Mesendoderm (in vitro differentiated cells): ENCODE measurements at places on chromosomes 3 and 15.

GRCh38 chr15:85024509-85025336, 43.1 kb downstream of the PDE8A start:
- DNase-seq = no peak

- DNase-seq = peak; percentile 39
Observed at GRCh38 chr3:139935866-139936817, 1.2 kb downstream of the CLSTN2 start.

- DNase-seq = no peak
Observed at GRCh38 chr3:73743551-73743950, 118.8 kb upstream of the PDZRN3 start.

- peak; percentile 34 for DNase-seq
Observed at GRCh38 chr3:168847291-168847883, 751.7 kb upstream of the GOLIM4 start.

DNA sequence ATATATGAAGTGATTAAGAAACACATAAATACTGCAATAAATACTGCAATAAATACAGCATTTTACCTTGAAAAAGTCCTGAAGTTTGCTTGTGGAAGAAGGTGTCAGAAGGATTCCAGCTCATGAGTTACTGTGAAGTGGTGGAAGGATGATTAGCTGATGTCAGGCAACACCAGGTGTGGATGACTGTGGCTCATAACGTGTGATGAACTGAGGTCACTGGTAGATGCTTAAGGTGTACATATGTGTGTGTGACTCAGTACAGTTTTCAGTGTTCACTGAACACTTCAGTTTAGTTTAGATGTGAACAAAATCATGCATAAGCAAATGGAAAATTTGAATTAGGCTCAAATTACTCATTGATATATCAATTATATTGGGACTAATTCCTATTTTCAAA, 1045.0 kb downstream of the NTRK3 start:
- DNase-seq = no peak
